ENCODE measurements at places on chromosomes 1 and 21.

GRCh38 chr1:9665193-9665592 is 13.7 kb downstream of the PIK3CD start:
- DNase-seq, result no peak

GRCh38 chr1:10814312-10814711 is 17.9 kb upstream of the CASZ1 start:
- DNase-seq, result no peak

DNA sequence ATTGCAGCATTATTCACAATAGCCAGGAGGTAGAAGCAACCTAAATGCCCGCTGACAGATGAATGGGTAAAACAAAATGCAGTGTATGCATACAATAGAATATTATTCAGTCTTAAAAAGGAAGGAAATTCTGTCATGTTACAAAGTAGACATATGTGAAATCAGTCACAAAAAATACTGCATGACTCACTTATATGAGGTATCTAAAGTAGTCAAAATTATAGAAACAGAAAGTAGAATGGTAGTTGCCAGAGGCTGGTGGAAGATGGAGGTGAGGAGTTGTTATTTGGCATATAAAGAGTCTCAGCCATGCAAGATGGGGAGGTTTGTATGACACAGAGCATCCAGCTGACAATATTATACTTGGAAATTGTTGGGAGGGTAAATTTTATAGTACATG is 43.0 kb upstream of the EGLN1 start:
- no peak for DNase-seq

- DNase-seq, result no peak
Measured at GRCh38 chr21:42597487-42598158, 55.8 kb upstream of the PDE9A start.

DNA sequence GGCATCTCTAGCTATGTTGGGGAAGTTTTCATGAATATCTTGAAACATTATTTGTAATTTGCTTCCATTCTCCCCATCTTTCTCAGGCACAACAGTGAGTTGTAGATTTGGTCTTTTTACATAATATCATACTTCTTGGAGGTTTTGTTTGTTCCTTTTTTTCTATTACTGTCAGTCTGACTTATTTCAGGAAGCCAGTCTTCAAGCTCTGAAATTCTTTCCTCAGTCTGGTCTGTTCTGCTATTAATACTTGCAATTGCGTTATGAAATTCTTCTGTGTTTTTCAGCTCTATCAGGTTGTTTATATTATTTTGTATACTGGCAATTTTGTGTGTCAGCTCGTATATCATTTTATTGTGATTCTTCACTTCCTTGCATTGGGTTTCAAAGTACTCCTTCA is 424.6 kb upstream of the PTBP2 start:
- DNase-seq, result no peak
